M059J (cell line): ENCODE measurements at places on chromosomes 1 and 21.
A peak's percentile ranks its signal among the peaks of the same experiment; 100 is the strongest.

- DNase-seq = peak; percentile 85
These were observed 56.9 kb upstream of the ATP2B4 start for GRCh38 chr1:203569490-203570318.

DNA sequence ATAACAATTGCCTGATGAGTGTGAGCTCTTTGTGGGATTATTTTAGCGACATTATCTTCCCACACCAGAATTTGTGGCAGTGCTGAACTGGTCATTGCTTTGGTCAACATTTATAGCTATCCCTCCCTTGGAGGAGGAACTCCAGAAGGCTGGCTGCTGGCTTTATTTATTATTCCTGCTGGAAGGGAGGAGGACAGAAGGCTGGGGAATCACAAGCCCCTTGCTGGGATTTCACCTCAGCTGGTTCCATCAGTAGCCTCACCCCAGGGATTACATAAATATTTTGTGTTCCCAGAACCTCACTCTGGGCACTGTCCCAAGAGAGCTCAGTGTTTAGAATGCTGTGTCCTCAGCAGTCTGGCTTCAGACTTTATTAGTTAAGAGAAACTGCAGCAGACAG, 102.8 kb upstream of the C1orf21 start:
- DNase-seq = peak; percentile 82

- DNase-seq = no peak
These were observed 52.2 kb upstream of the ETS2 start for GRCh38 chr21:38753557-38753971.

DNA sequence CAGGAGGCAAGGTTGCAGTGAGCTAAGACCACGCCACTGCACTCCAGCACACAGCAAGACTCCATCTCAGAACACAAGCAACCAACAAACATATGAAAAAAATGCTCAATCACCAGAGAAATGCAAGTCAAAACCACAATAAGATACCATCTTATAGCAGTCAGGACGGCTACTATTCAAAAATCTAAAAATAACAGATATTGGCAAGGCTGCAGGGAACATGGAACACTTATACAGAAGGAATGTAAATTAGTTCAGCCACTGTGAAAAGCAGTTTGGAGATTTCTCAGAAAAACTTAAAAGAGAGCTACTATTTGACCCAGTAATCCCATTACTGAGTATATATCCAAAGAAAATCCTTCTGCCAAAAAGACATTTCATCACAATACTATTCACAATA, 27.6 kb upstream of the POGK start:
- peak; percentile 77 for DNase-seq

DNA sequence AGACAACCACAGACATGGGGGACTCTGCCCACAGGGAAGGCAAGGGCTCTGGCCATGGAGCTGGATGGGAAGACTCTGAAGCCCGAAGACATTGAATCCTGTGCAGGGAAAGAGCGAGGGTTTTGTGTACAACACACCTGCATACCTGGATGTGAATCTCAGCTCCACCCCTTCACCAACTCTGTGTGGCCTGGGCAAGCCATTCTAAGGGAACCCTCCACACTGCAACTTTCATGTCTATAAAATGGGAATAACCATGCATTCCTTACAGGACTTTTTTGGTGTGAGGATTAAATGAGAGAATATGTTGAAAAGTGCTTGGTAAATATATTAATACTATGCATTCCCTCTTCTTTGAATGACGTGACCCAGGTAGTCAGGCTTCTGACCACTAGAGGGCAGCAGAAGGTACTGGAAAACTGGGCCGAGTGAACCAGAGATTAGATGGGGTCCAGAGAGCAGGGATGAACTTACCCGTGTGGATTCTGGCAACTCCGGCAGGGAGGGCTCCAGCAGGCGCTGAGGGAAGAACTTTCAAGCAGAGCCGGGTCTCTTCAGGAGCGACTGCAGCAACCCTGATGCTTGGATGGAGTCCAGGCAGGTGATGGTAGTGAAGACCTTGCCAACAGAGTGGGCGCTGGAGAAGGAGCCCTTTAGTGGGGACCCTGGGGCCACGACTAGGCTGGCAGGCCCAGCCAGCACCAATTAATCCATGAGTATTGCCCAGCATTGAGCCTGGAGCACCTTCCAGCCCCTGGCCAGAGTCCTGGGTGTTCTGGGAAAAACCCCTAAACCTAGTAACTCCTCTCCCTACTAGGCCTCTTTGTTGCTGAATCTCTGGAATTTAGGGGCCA, 834 bp upstream of the ELF3 start:
- DNase-seq = peak; percentile 81

DNA sequence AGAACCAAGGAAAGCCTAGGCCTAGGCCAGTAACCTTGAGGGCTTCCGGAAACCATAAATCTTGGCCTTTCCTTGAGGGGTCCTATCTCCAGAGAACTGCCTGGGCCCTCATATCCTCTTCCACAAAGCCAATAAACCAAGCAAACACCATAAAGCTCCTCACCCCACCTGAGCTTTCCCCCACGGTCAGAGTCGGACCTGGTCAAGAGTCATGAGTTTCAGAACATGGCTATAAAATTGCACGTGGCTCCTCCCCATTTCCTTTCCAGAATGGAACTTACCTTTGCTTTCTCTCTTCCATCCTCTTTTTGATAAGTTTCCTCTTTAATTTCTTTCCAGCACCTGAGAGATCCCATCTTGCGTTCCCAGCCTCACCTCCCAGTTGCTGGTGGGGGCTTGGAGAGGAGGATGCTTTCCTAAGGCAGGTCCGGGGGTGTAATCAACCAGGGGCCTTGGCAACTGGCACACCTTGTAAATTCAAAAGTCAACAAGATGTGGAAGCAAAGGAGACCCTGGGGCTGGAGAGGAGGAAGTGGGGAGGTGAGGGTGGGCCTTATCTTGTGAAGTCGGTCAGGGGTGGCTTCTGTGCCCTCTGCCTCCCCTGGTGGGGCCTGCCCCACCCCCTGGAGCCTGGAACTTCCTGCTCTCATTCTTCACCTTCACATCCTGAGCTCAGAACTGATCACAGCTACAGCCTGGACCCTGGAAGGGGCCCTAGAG, 259.9 kb downstream of the FOXD2 start:
- no peak for DNase-seq

GRCh38 chr1:45331436-45332345, 5.0 kb downstream of the HPDL start:
- DNase-seq = no peak

DNA sequence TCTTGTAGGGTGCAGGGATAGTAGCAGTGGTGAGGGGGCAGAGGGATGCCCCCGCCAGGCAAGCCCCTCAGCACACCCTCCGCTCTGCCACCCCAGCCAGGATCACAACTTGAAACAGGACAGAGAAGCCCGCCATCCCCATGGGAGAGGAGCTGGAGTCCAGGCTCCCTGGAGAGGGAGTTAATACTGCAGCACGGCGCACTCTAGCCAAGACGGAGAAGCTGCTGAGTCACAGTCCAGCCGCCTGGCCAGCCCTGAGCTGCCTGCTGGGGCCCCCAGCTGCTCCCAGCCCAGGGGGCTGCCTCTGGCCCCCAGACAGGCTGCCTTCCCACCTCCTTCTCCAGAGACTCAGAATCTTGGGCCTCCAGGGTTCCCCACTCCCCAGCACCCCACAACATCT, 87.2 kb downstream of the SYT2 start:
- DNase-seq = peak; percentile 47

DNA sequence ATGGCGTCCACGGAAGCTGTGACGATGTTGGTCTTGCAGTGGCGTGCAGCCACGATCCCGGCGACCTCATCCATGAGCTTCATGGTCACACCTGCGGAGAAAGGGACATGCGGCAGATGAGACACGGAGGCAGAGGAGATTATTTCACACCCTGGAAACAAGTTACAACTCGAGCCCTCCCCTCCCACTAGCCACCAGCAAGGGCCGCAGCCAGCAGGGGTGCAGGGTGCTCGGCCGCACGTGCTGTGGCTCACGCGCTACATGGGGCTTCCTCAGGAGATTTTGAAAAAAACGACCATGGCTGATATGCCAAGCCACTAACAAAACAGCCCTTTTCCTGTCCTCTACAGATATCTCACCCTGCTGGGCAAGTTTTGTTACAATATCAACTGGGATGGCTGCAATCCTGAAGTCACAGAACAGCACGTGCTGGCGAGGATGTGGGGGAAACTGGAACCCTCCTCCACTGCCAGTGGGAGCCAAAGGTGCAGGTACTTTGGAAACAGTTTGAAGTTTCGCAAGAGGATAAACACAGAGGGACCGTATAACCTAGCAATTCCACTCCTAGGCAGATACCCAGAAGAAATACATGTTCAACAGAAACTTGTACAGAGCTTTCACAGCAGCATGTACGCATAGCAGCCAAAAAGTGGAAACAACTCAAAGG, 34.1 kb upstream of the GPR153 start:
- no peak for DNase-seq

DNA sequence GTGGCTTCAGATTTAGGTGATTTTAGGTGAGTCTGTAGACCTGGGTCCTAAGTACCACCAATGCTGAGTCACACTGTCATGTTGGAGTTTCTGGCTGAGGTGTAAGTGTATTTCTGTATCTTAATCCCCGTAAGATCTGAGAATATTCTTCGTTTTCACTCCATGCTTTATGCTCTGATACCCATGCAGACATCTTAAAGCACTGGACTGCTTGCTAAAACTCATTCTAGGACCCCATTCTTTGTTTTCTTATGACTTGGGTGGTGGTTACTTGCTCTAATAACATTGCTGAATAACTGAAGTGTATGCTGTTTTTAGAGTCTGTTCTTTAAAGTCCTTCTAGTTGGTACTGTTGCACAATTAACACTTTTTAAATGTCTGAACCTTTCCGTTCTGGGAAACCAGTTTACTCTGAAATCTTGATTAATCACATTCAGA, 36.6 kb downstream of the CDC42 start:
- no peak for DNase-seq

DNA sequence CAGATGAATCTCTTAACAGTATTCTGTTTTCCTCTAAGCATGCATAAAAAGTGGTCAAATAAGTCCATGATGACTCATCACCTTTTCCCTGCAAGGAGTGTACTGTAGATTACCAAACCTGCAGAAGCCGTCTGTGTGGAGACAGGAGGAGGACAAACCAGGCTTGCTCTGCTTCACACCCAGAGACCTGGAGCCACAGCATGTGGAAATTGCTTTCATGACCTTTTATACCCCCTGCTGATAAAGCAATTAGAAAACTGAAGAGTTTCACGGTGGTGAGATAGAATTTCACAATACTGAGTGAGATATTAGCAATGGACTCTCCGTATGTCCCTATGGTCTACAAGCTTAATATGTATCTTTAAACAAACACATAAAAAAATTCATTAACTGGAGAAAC, 9.4 kb downstream of the CORT start:
- peak; percentile 90 for DNase-seq

DNA sequence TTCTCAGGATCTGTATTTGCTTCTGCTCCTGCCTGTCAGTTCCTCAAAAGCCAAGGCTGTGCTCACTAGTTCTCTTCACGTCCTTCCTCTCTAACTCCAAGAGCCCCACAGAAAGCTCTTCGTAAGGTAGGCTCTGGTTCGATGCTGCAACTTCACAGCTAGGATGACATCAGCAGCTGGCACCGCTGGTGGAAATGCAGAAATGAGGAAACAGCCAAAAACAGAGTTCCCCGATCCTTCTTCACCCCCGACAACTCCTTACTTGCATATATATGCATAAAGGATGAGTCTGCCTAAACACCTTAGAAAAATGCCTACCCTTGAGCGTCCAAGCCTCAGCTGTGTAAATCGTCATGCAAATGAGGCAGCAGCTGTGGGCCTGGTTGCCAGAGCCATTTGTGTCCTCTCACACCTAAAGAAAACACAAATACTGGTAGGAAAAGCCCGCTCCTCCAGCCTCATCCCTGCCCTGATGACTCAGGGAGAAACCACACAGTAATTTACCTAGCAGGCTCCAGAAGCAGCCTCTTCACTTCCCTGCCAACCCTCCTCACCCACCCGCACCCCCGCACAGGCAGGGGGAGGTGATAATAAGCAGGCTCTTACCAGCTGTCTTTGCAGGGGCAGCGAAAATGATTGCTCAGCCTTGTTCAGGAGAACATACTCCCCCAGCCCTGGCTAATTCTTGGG, 28.2 kb downstream of the BATF3 start:
- DNase-seq = peak; percentile 94

DNA sequence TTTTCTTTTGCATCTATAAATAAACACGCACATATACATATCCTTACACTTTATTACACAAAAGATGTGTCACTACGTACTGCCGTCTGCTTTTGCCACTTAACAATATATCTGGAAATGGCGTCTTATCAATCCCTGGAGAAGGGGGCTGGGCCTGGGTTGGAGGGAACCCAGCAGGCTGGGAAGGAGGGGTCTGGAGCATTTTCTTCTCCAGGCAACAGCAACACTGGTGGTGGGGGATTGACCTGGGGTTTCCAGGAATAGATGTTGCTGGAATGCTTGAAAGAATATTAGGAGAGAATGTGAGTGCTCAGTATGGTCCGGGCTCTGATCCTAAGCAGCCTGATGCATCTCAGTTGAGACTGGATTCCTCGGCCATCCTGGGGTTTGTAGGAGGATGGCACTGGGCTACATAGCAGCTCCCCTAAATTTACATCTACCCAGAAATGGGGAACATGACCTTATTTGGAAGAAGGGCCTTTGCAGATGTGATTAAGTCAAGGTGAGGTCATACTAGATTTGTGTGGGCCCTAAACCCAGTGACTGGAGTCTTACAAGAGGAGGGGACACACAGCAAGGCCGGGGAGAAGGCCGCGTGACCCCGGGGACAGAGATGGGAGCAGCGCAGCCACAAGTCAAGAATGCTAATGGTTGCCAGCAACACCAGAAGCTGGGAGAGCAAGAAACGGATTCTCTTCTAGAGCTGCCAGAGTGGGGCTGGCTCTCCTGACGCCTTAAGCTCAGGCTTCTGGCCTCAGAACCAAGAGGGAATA, 98.6 kb downstream of the SIK1 start:
- no peak for DNase-seq

DNA sequence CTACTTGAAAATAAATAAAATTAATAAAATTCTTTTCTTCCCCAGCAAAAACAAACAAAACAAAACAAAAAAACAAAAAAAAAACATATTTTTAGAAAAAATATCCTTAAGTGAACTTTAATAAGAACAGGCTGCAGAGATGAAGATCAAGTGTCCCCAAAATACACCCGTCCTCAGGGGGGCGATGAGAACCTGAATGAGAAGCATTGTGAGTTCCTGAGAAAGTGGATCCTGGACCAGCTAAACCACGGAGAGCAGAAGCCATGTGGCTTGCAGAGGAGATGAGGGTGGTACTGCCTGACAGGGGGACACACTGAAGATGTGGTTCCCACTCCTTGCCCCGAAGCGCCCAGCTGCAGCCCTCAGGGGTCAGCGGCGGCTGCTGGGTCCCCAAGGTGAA, 89.3 kb downstream of the ITPKB start:
- peak; percentile 37 for DNase-seq
